Calu3 (cell line): ENCODE measurements at places on chromosomes 6 and 20.

- no peak for DNase-seq
Observed at GRCh38 chr6:73024598-73024997, 200.7 kb downstream of the KHDC1L start.

DNA sequence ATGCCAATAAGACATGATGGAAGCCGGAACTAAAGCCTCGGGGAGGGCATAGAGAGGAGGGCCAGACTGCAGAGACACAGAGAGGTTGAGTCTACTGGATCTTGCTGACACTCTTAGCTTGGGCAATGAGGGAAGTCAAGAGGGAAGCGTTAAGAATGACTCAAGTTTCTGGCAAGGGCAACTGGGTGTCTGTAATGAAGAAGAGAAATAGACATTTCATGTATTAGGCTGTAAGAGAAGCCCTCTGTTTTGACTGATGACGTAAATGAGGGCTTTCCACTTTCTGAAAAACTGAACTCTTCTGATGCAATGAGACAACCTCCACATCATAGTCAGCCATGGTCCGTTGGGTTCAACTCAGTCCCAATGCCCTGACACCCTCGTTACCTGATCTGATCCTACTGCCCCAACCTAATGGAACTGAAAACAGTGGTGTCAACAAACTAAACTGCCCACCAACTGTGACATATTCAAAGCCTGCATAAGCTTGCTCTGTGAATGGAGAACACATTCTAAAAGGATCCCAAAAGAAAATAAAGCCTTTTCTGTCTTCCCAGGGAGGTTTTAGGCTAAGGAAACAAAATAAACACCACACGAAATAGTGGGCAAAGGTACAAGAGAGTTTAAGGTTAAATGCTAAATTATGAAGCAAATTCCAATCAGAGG is 45.8 kb upstream of the PNRC1 start:
- no peak for DNase-seq

- DNase-seq: no peak
Observed at GRCh38 chr20:2631228-2631627, 21.2 kb upstream of the NOP56 start.

GRCh38 chr20:4929686-4930397 is 71.5 kb downstream of the SLC23A2 start:
- no peak for DNase-seq

GRCh38 chr6:145092554-145092953 is 642.8 kb downstream of the EPM2A start:
- no peak for DNase-seq

- DNase-seq: no peak
Observed at GRCh38 chr20:39309458-39309857, 347.3 kb downstream of the DHX35 start.

DNA sequence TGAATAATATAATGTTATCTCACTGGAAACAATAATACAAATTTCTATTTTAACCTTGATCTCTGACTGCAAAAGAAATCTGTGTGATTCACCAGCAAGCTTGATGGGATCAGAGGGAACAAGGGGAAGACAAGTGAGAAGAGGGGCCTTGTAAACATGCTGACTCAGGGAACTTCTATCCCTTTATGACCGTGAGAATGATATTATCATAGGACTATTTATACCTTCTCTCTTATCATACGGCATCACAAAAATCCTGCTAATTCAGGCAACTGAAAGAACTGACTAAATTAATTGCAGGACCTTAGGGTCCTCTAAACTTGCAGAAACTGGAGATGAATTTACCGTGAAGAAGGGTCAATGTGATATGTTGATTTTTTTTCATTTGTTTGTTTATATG is 173.3 kb downstream of the PTPRK start:
- no peak for DNase-seq

- DNase-seq: no peak
Observed at GRCh38 chr6:31065556-31065955, 46.8 kb downstream of the C6orf15 start.

DNA sequence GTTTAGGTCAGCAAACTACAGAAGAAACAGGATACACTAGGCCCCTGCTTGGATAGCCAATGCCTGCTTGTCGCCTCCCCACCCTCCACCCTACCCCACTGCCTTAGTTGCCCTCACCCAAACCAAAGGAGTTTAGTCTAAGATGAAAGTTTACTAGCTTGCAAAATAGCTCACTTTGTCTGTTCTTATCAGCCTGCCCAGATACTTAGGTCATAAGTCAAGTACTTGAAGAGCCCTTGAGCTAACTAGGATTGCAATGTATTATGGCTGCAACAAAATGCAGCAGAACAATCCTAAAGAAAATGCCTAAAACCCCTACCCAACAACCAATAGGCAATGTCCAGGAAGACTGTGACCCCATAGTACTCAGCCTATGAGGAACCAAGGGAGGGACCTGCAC is 7.3 kb upstream of the ENTPD6 start:
- no peak for DNase-seq

DNA sequence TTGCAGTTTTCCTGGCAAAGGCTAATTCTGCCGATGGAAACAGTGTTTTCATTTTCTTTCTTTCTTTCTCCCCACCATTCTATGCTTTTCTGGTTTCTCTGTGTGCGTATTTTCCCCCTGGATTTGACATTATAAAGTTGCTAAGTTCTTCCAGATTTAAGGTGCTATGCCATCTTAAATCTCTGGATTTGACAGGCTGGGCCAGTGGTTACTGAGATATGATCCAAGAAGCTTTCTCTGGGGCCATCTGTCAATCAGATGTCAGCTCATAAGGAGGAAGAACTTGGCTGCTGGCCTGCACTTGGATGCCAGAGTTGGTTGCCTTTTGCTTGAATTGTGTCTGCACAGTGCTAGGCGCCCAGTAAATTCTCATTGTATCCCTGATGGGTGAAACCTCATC is 39.7 kb downstream of the SLC2A10 start:
- no peak for DNase-seq

- no peak for DNase-seq
Observed at GRCh38 chr20:20450521-20450920, 82.6 kb downstream of the INSM1 start.

DNA sequence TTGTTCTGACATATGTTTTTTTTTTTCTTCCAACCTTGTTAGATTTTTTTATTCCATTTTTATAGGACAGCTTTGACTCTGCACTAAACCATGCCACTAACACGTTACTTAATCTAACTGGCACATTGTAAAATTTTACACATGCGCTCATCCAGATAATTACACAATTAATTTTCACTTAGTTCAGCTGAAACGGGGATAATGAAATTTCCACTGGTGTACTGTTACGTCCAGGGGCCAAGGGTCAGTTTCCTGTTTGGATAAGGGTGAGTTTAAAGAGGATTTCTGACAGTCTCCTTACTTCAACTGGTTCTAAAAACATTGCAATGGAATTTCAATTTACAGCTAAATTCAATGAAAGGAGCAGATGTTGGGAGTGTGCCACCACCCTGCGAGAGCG is 221.8 kb upstream of the CEP162 start:
- no peak for DNase-seq

- DNase-seq: no peak
Observed at GRCh38 chr6:169832247-169832948, 81.0 kb downstream of the ERMARD start.
